ENCODE measurements at places on chromosomes 1 and 21.

DNA sequence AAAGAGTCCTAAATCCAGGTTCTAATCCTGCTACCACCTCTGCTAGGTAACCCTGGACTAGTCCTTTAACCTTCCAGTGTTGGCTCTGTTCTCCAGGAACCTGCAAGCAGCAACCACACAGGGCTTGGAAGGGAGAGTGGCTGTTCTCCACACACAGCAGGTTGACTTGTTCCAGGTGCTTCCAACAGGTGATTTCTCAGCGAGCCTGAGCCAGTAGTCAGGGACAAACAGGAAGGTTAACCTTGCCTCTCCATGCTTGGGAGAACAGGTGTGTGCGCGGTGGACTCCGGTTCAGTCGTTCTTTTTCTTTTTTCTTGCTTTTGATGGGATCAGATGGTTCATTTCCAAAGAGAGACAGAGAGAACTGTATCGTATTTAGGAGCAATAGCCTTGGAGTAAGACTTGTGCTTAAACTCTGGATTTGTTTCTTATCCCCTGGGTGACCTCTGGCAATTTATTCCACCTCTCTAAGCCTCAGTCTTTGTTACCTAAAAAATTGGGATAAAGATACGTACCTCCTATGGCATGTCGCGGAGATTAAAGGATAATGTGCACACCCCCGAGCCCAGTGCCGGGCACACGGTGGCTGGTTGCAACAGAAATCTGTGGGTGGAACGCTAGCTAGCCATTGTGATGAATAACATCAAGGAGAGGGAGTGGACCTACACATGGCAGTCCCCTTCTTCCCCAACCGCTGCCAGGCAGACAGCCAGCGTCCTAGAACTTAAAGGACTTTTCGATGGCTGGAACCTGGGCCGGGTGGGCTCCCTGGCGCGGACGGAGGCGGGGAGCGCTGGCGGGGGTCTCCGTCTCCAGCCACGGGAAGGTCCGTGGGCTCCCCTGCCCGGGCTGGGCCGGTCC lies 583 bp upstream of the CACHD1 start:
- no peak for DNase-seq

DNA sequence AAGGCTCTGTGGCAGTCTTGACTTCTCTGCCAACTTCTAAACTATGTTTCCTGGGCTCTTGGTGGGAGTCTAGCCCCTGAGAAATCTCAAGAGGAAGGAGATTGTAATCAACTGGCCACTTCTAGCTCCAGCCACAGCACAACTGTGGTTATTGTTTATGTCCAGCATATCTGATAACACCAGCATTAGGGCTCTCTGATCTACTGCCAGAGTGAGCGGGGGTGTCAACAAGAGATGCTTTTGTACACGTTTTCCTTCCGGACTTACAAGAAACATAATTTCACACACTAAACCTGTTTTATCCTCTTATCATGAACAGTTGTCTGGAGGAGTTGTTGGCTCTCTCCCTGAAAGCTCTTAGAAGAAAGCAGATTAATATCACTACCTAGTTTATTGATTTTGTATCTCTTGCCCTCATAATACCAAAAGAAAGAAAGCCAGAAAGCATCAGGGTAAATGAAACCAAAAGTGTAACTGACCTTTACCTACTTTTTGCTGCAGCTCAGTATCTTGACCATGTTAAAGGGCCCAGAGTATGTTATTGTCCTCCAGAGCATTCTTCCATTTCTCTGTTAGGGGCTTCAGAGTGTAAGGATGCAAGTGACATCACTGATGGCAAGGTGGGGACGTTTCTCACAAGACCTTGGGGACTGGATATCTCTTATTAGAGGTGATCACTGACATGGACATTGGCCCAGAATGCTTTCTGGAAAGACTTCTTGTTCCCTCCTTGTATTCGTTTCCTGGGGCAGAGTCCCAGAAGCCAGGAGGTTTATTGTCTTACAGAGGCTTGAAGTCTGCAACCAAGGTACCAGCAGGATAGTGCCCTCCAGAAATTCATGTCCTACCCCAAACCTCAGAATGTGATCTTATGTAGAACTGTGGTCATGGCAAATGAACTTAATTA lies 9.6 kb upstream of the SH2D1B start:
- DNase-seq: no peak

- no peak for DNase-seq
These were observed 5.2 kb upstream of the FTCD start for GRCh38 chr21:46160657-46160906.

DNA sequence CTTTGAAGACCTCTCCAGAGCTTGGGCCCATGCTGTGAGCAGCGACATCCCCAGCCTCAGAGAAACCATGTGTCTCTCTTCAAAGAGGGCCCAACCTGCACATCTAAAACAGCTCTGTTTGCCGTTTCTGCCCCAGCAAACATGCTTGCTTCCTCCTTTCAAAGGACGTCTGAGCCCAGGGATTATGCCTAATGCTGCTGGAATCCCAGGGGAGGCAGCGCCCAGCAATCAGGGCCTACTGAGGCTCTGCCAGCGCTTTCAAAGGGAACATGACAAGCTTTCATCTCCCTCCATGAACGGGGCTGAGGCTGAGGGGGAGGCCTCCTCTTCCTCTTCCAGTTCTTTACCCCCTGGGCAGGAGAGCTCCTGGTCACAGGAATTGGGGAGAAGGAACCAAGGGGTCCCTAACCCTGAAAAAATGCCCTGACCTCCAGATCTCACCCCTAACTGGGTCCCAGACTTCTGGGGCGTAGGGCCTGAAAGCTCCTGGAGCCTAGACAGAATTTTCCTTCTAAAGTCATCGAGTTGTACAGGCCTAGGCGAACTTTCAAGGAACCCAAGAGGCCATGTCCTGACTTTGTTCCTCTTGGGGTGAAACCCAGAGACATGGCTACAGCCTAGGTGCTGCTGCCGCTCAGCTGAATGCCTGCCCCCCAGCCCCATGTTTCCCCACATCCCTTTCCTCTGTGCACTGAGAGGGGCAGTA lies 13.4 kb upstream of the ASCL5 start:
- no peak for DNase-seq

- DNase-seq: no peak
These were observed 65.4 kb downstream of the LUZP1 start for GRCh38 chr1:23103001-23103889.

- DNase-seq: no peak
These were observed 352.6 kb downstream of the MRPL39 start for GRCh38 chr21:25254491-25255174.

Data from activated T-cell treated with anti-CD3 and anti-CD28 coated beads for 48 hours (primary cell).